ENCODE measurements at places on chromosomes 2 and 18. TPM values are rescaled to one million over a fixed set of nuclear protein-coding genes. Genes with fewer than 3 reads are reported as not detected.

DNA sequence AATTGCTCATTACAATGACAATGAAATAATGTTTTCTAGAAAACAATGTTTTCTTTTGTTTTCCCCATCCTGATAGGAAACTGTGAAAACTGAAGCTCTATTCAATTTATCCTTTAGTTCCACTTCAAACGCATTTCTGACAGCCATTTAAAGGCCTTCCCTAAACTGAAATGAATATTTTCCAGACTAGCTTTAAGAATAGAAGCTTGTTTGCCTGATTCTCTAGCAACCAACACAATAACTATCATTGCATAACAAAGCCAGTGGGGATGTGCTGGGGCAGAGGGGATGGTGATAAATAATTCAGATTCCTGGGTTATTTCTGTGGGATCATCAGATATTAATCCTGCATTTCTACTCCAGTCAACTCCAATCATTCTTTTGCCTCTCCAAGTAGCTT, 427.1 kb downstream of the RND3 start:
- DNase-seq: no peak

GRCh38 chr2:69217333-69218080, 169.5 kb downstream of the GFPT1 start:
- DNase-seq: no peak

PPP1R1C gene
- 24.0 TPM for total RNA-seq

- peak; percentile 81 for DNase-seq
Measured at GRCh38 chr18:76565238-76566173, 70.5 kb upstream of the ZNF516 start.

All from Right ventricle myocardium inferior (tissue), 1 donor.